Myometrial cell (primary cell): ENCODE measurements at places on chromosomes 1 and 21. TPM values are rescaled to one million over a fixed set of nuclear protein-coding genes. Genes with fewer than 3 reads are reported as not detected.

Gene TRIM58
- 0.29 TPM in 1 of 2 replicates, not detected in the other for total RNA-seq

Gene FTCD
- total RNA-seq = not detected in 2 replicates

Gene CDCA8
- 23.4 and 31.4 TPM in 2 replicates for total RNA-seq

Gene SPRR4
- total RNA-seq = not detected in 2 replicates

Gene C1orf94
- total RNA-seq = not detected in 2 replicates

Gene TDRD5
- not detected in 2 replicates for total RNA-seq

Gene CRYAA
- total RNA-seq = not detected in 2 replicates

Gene KRTAP12-2
- total RNA-seq = not detected in 2 replicates

Gene HMCN1
- under 0.01 and 0.29 TPM in 2 replicates for total RNA-seq

Gene TRNP1
- total RNA-seq = 119 and 188 TPM in 2 replicates

Gene TRPM2
- not detected in 2 replicates for total RNA-seq

Gene RGS16
- not detected in 2 replicates for total RNA-seq

Gene HRNR
- total RNA-seq = not detected in 2 replicates

Gene OR2T2
- total RNA-seq = not detected in 2 replicates

Gene IL23R
- total RNA-seq = not detected in 2 replicates

Gene MROH9
- total RNA-seq = not detected in 2 replicates

Gene ALPL
- total RNA-seq = 0.29 and 6.4 TPM in 2 replicates

Gene ZNF670
- 1.2 and 2.8 TPM in 2 replicates for total RNA-seq

Gene CHIA
- total RNA-seq = not detected in 2 replicates

Gene CFAP107
- total RNA-seq = not detected in 2 replicates

Gene CD101
- not detected in 2 replicates for total RNA-seq

Gene DMRTA2
- total RNA-seq = not detected in 2 replicates

Gene CNIH3
- total RNA-seq = 0.29 TPM in 1 of 2 replicates, not detected in the other
